Left ventricle myocardium inferior (tissue), 1 donor: ENCODE measurements at places on chromosomes 1 and 21.

- DNase-seq: no peak
Observed at GRCh38 chr1:54764922-54765561, 719 bp upstream of the PARS2 start.

GRCh38 chr1:85133565-85134159 lies 67.2 kb downstream of the SYDE2 start:
- no peak for DNase-seq

- DNase-seq: no peak
Observed at GRCh38 chr1:111803951-111804350, 48.2 kb downstream of the DDX20 start.

- DNase-seq: no peak
Observed at GRCh38 chr21:29215709-29216108, 83.0 kb upstream of the BACH1 start.

DNA sequence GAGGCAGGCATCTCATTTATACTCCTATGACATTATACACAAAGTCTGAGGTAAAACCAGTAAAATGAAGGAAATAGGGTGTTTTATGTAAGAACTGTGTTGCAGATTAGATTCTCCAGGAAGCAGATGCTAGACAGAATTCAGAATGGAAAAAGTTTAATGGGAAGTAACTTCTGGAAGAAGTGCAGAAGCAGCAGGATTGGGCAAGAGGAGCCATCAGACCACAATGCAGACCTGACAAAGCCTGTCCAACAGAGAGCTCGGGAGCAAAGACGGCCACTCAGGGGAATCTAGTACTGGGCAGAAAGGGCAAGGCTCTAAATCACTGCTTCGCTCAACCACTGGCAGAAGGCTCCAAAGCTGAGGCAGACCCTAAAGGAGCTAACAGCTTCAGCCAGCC lies 33.7 kb downstream of the FBXO42 start:
- DNase-seq: no peak

- DNase-seq: no peak
Observed at GRCh38 chr1:158020886-158021620, 27.6 kb downstream of the KIRREL1 start.
